ENCODE measurements at places on chromosomes 3 and 15. TPM values are rescaled to one million over a fixed set of nuclear protein-coding genes. Genes with fewer than 3 reads are reported as not detected.

Gene ECE2
- polyA plus RNA-seq = not detected

Gene USP50
- polyA plus RNA-seq = 1.1 TPM

GRCh38 chr3:187318819-187319616, 27.5 kb upstream of the MASP1 start:
- peak; percentile 27 for DNase-seq

GRCh38 chr3:192931825-192932224, 14.2 kb upstream of the MB21D2 start:
- no peak for DNase-seq

DNA sequence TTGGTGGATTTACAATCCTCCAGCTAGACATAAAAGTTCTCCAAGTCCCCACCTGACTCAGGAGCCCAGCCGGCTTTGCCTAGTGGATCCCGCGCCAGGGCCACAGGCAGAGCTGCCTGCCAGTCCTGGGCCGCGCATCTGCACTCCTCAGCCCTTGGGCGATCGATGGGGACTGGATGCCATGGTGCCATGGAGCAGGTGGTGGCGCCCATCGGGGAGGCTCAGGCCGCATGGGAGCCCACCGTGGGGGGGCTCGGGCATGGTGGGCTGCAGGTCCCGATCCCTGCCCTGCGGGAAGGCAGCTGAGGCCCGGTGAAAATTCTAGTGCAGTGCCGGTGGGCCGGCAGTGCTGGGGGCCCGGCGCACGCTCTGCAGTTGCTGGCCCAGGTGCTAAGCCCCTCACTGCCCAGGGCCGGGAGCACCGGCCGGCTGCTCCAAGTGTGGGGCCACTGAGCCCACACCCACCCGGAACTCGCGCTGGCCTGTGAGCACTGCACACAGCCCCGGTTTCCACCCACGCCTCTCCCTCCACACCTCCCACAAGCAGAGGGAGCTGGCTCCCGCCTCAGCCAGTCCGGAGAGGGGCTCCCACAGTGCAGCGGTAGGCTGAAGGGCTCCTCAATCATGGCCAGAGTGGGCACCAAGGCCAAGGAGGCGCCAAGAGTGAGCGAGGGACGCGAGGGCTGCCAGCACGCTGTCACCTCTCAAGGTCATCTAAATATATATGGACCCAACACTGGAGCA, 38.8 kb upstream of the IGSF11 start:
- DNase-seq = no peak

DNA sequence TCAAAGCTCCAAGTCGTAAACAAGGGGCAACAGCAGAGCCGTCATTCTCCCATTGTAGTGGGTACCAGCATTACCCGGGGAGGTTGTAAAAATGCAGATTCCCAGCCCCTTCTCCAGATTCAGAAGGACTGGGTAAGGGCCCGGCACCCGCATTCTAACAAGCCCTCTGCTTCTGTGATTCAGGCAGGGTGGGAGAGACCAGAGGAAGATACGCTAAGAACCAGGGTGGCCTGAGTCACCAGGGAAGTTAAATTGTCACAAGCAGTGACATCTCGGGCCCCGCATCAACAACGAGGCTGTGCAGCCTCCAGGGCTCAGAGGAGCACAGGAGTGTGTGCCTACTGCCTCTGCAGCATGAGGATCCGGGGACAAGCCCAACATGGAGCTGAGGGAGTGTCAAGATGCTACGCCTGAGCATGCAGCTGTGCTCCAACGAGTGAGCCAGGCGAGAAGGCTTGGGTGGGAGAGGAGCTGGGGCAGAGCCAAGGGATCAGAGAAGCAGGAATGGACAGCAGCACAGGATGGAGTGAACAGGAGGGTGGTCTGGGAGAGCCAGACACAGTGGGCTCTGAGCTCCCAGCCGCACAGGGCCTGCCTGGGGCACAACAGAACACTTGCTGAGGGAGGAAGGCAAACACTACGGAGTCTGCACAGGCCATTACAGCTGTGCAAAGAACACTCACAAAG, 68.5 kb downstream of the CPN2 start:
- no peak for DNase-seq

- no peak for DNase-seq
These were observed 67.3 kb downstream of the MORC1 start for GRCh38 chr3:109050591-109051167.
